Stimulated activated effector memory CD8-positive, alpha-beta T cell treated with anti-CD3 and anti-CD28 coated beads, Interleukin-12 subunit alpha, Interleukin-12 subunit beta, amount 100 ng/mL, for 72 hours (primary cell): ENCODE measurements at places on chromosomes 2 and 18.

DNA sequence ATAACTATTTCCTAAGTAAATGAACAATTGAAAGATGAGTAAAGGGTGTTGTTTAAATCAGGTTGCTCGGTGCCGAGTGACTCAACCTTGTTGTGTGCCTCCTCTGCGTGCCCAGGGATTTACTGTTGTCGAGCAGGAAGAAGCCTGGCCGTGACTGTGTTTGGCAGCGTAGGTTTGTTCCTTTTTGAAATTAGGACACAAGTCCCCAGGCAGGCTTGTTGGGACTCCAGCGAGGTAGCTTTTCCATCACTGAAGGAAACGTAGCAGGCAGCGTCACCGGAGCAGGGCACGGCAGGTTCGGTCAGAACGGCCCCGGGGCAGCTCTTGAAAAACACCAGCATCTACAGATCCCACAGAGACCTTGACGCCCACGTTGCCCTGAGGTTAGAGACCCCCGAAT lies 48.6 kb downstream of the TMEM18 start:
- peak; percentile 32 for DNase-seq

GRCh38 chr2:171390941-171391516 lies 42.8 kb downstream of the METTL8 start:
- no peak for DNase-seq

DNA sequence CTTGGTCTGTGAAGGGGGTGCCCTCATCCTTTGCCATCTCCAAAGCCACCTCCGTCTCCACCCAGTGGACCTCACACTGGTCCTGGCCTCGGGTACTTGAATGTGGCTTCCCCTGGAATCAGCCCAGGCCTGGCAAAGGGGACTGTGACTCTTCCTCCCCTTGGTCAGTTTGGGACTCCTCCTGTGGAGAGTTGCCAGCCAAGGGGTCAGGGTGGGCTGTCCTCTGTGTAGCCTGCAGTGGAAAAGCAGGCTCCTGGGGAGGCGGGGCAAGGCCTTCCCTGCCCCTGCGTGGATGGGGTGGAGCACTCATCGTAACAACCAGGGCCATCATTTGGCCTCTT lies 59.8 kb downstream of the INHBB start:
- DNase-seq: no peak

GRCh38 chr2:30847329-30847728 lies 40.1 kb upstream of the CAPN13 start:
- DNase-seq: no peak

DNA sequence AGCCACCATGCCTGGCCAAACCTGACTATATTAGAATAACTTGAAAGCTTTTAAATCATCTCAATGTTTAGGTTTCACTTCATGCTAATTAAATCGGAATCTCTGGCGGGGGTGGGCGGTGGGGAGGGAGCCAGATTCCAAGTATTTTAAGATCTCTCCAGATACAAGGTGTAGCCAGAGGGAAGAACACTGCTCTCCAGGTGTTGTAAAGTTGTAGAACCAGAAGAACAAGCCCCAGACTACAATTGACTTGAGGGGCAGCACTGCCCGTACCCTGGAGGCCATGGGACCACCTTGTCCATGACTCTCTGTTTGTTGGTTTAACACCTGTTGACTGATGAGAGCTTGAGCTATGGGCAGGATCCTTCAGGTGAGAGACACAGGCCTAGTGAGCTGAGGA lies 33.1 kb upstream of the GTF2A1L start:
- DNase-seq: no peak

GRCh38 chr18:10032331-10033015 lies 118.7 kb downstream of the VAPA start:
- DNase-seq: no peak

GRCh38 chr2:85385746-85386145 lies 24.4 kb downstream of the CAPG start:
- no peak for DNase-seq

GRCh38 chr2:227360351-227360750 lies 18.8 kb downstream of the TM4SF20 start:
- DNase-seq: no peak

DNA sequence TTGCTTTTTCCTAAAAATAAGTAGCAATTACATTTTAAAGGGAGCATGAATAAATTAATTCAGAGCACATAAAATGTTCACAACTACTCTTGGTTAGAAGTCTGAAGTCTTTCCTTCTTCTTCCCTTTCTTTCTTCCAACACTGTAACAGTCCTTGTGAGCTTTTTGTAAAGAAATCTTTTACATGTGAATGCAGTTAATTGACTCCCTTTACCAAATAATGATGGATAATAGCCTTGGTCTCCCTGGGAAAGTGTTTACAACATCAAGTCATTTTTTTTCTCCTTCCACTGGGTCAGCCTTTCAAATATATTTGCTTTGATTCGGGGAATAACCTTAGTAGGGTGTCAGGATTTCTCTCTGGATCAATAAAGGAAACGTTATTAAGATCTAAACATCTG lies 39.1 kb downstream of the CALCRL start:
- DNase-seq: no peak

DNA sequence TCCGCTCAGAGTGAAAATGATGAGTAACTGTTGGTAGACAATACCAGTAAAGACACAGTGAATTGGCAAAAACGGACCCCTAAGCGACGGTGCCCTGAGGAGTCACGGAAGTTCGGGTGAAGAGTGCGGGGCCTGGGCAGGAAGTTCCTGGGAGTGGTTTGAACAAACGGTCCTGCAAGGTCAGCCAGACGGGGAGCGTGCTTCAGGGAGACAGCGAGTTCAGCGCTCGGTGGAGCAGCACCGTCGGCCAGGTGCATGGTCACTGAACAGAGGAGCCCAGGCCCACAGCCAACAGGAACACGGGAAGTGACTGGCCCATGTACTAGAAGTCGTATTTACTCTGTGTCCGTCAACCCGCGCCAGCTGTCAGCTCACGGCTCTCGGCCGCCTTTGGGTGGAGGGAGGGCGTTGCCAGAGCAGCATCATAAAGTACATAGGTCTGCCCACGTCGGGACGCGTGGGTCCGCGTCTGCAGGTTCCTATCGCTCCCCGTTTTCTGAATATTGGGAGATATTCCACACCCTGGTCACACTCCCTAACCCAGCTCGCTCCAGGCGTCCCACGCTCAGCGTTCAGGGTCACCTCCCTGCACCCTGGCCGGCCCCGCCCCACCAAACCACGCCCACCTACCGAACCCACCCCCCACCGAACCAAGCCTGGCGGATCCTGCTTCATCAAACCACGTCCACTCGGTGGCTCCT lies 75.6 kb upstream of the UXS1 start:
- peak; percentile 72 for DNase-seq

GRCh38 chr2:204487447-204488229 lies 57.6 kb upstream of the PARD3B start:
- no peak for DNase-seq

GRCh38 chr2:31504311-31504710 lies 76.4 kb downstream of the SRD5A2 start:
- DNase-seq: no peak

- DNase-seq: no peak
Measured at GRCh38 chr2:188701836-188702235, 272.3 kb upstream of the COL3A1 start.

- DNase-seq: no peak
Measured at GRCh38 chr2:154400563-154401290, 297.8 kb upstream of the KCNJ3 start.

- DNase-seq: no peak
Measured at GRCh38 chr2:96396602-96397001, 61.0 kb downstream of the NCAPH start.

GRCh38 chr2:63776382-63776781 lies 65.3 kb upstream of the UGP2 start:
- DNase-seq: no peak

GRCh38 chr2:198252472-198252871 lies 448.1 kb downstream of the PLCL1 start:
- DNase-seq: no peak

DNA sequence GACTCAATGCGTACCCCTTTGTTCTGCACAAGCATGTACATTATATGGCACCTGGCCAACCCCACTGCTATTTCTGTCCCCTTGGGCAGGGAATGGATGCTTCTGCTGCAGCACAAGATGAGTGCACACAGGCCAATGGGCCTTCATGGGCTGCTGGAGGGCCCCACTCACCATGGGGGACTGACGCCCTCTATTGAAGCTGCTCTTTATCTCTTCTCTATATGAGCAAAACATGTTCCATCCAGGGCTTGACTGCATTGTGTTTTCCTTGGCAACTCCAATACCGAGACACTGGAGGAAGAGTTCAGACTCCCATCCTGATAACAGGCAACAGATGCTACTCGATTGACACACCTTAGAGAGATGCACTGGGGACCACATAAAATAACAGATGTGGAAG lies 251.6 kb upstream of the NCKAP5 start:
- DNase-seq: no peak

- no peak for DNase-seq
Measured at GRCh38 chr2:46569766-46570165, 90.4 kb downstream of the TMEM247 start.

GRCh38 chr2:118032169-118033013 lies 18.5 kb upstream of the CCDC93 start:
- DNase-seq: no peak

DNA sequence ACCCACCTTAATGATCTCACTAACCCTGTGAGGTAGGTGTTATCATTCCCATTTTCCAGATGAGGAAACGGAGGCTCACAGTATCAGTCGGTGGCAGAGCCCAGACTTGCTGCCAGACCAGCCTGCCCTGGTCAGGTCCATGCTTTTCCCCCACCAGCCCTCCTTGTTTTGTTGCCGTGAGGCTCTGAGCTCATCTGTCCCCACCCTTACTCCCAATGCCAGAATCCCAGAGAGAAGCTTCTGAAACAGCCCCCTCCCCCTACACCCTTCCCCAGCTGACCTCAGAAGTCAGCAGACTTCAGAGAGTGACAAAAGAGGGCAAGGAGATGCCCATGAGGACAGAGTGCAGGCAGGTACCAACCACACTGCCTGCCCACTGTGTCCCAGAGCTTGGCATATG lies 20.8 kb upstream of the TNS1 start:
- no peak for DNase-seq

GRCh38 chr2:149307014-149307413 lies 23.4 kb upstream of the LYPD6 start:
- DNase-seq: no peak

- no peak for DNase-seq
Measured at GRCh38 chr2:20988905-20989304, 55.0 kb downstream of the APOB start.

- peak; percentile 54 for DNase-seq
Measured at GRCh38 chr2:68837861-68838341, 33.3 kb downstream of the BMP10 start.

DNA sequence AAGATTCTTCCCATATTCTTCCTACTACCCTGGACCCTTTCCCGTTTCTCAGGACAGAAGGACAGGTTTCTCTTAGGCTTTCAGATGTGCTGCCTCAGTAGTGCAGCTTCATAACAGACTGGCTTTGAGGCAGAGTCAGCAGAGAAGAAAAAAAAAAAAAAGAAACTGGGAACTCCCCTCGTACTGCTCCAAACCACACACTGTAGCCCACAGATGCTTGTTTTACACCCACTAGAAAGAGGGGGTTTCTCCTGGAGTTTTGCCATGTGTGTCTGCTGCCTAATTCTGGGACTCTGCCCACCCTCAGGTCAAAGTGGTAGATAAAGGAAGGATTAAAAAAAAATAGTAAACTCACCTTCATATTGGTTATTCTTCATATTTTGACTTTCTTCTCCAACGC lies 95.9 kb downstream of the NCOA1 start:
- DNase-seq: peak; percentile 69

GRCh38 chr18:70462078-70462439 lies 173.2 kb downstream of the SOCS6 start:
- DNase-seq: no peak

- DNase-seq: no peak
Measured at GRCh38 chr2:217934321-217935131, 68.3 kb downstream of the TNS1 start.

- no peak for DNase-seq
Measured at GRCh38 chr2:79770926-79771325, 258.1 kb downstream of the CTNNA2 start.

DNA sequence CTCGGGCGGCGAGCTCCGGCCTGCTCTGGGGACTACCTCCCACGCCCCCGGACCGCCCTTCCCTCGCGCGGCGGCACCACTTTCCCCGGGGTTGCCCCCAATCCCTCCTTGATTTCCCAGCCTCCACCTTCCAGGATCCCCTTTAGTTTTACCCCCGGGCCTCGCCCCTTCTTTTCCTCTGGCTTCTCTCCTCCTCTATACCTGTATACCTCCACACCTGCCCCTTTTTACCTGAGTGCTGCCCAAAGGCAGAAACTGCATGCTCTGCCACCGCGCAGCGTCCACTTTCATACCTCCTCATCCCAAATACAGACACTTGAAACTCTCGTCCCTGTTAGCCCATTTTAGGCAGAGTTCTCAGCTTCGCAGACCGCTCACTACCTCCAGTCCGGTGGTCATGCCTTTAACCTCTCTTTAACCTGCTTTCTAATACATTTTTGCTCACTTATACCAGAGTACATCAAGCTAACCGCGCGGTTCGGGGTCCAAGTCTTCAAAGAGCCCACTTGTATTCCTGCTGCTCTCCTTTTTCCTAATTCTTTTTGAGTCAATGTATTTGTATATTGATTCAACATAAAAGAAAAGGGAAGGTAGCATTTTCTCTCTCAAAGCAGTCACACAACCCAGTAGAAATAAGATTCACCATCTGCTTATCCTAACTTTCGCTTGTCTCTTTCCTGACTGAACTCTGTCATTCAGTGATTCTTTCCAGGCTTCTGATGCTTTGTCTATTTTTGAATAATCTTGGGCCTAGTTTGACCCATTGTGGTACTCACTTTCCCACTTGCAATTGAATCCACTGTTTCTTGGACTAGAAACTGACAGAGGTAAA lies 901 bp downstream of the SPOPL start:
- DNase-seq: peak; percentile 72

GRCh38 chr2:152466980-152467676 lies 132.2 kb downstream of the FMNL2 start:
- no peak for DNase-seq

DNA sequence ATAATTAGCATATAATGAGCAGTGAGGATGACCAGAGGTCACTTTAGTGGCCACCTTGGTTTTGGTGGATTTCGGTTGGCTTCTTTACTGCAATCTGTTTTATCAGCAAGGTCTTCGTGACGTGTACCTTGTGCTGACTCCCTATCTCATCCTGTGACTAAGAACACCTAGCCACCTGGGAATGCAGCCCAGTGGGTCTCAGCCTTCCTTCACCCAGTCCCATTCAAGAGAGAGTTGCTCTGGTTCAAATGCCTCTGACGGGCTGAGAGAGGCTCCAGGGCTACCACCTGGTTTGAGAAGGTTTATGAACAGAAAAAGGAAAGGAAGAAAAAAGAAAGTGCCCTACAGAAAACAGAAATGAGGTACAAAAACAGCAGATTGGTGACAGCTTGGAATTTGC lies 738.7 kb downstream of the SOCS6 start:
- no peak for DNase-seq

DNA sequence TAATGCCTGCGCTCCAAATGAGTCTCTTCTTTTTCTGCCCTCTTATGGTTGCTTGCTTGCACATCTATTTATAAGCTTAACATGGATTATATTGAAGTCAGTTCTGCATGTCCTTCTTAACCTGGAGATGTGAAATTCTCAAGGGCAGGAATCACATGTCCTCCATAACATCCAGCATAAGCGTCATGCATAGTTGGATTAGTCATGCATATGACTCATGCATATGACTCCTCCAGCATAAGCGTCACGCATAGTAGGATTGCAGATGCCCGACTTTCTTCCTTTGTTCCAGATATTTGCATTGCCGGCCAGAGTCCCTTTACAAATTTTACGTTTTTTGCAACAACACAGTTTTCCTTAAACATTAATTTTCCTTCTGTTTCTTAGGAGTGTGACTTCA lies 308.6 kb downstream of the TGIF1 start:
- DNase-seq: no peak

- DNase-seq: no peak
Measured at GRCh38 chr2:1421731-1422130, 8.5 kb downstream of the TPO start.
